ENCODE measurements at places on chromosomes 12 and 14. TPM values are rescaled to one million over a fixed set of nuclear protein-coding genes. Genes with fewer than 3 reads are reported as not detected.

GRCh38 chr12:27285403-27285802 lies 41.3 kb downstream of the STK38L start:
- peak overlapping the region; percentile 55 for H3K4me3 ChIP-seq
- H3K27me3 ChIP-seq = no peaks in the 10 kb centered on the region
- peak overlapping the region; percentile 78 for H3K27ac ChIP-seq
- H3K4me1 ChIP-seq = peaks cover 43% of the 10 kb centered on the region
- DNase-seq = no peak

Gene TTC6
- not detected for total RNA-seq

DNA sequence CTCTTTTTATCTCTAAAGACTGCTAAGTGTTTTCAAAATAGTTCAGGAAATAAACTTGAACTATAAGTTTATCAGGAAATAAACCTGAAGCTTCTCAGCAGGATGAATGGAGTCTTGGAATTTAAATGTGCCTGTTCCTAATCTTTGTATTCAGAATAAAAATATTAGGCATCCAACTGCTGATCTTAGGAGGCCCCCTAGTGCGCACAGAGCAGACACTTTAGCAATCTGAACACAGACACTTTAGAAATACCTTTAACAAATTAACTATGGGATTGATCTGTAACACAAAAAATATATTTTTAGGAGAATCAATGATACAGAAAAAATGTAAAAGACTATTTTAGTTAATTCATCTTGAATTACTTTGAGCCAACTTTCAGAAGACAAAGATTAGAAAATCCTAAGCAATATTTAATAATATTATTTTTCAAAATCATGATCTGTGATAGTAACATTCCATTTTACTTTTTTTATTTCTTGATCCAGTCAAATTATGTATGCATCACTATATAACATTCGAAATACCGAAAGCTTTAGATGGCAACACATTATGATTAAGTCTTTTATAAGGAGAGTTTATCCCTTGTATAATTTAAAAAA lies 80.9 kb downstream of the SLC41A2 start:
- H3K4me3 ChIP-seq = no peak overlapping the region
- no peaks in the 10 kb centered on the region for H3K36me3 ChIP-seq
- H3K27ac ChIP-seq = no peak overlapping the region
- no peaks in the 10 kb centered on the region for H3K27me3 ChIP-seq
- DNase-seq = peak; percentile 39

Gene PDE6H
- not detected for total RNA-seq

GRCh38 chr12:53770281-53770680 lies 18.5 kb upstream of the CISTR start:
- no peaks in the 10 kb centered on the region for H3K36me3 ChIP-seq
- peaks cover 53% of the 10 kb centered on the region for H3K4me1 ChIP-seq
- no peaks in the 10 kb centered on the region for H3K27me3 ChIP-seq
- peak overlapping the region; percentile 33 for H3K4me3 ChIP-seq
- H3K27ac ChIP-seq = peak overlapping the region; percentile 73
- peak; percentile 94 for DNase-seq

GRCh38 chr12:90809940-90810339 lies 145.0 kb downstream of the CCER1 start:
- H3K4me3 ChIP-seq = no peak overlapping the region
- no peaks in the 10 kb centered on the region for H3K4me1 ChIP-seq
- no peak for DNase-seq

GRCh38 chr12:48910196-48910595 lies 15.1 kb downstream of the FKBP11 start:
- no peak overlapping the region for H3K27ac ChIP-seq
- H3K4me3 ChIP-seq = no peak overlapping the region
- no peaks in the 10 kb centered on the region for H3K36me3 ChIP-seq
- no peak for DNase-seq

- H3K27me3 ChIP-seq = no peaks in the 10 kb centered on the region
- no peak overlapping the region for H3K4me3 ChIP-seq
- no peak overlapping the region for H3K27ac ChIP-seq
- H3K4me1 ChIP-seq = peaks cover 25% of the 10 kb centered on the region
- no peak for DNase-seq
These were observed 163.6 kb upstream of the BMP4 start for GRCh38 chr14:54120260-54120659.

GRCh38 chr12:122130150-122130549 lies 43.9 kb downstream of the IL31 start:
- H3K4me1 ChIP-seq = no peaks in the 10 kb centered on the region
- H3K4me3 ChIP-seq = no peak overlapping the region
- no peak overlapping the region for H3K27ac ChIP-seq
- no peaks in the 10 kb centered on the region for H3K27me3 ChIP-seq
- no peak for DNase-seq
- no peaks in the 10 kb centered on the region for H3K36me3 ChIP-seq

Gene CLEC6A
- not detected for total RNA-seq

- DNase-seq = peak; percentile 60
- no peak overlapping the region for H3K27ac ChIP-seq
- no peaks in the 10 kb centered on the region for H3K36me3 ChIP-seq
- no peaks in the 10 kb centered on the region for H3K27me3 ChIP-seq
- H3K4me3 ChIP-seq = no peak overlapping the region
These were observed 31.9 kb upstream of the ZFP36L1 start for GRCh38 chr14:68824517-68825347.

DNA sequence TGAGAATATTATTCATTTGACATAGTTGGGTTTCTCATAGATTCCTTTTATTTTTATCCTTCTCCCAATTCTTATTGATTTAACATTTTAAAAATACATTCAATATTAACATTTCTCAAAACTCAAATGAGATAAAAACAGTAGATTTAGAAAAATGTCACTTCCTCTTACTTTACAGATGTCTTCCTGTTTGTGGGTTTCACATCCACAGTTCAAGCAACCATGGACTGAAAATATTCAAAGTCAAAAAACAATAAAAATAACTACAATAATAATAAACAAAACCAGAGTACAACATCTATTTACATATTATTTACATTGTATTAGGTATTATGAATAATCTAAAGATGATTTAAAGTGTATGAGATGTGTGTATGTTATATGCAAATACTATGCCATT lies 111.3 kb upstream of the SLC16A7 start:
- H3K4me1 ChIP-seq = peaks cover 6% of the 10 kb centered on the region
- peaks cover 1% of the 10 kb centered on the region for H3K27me3 ChIP-seq

DNA sequence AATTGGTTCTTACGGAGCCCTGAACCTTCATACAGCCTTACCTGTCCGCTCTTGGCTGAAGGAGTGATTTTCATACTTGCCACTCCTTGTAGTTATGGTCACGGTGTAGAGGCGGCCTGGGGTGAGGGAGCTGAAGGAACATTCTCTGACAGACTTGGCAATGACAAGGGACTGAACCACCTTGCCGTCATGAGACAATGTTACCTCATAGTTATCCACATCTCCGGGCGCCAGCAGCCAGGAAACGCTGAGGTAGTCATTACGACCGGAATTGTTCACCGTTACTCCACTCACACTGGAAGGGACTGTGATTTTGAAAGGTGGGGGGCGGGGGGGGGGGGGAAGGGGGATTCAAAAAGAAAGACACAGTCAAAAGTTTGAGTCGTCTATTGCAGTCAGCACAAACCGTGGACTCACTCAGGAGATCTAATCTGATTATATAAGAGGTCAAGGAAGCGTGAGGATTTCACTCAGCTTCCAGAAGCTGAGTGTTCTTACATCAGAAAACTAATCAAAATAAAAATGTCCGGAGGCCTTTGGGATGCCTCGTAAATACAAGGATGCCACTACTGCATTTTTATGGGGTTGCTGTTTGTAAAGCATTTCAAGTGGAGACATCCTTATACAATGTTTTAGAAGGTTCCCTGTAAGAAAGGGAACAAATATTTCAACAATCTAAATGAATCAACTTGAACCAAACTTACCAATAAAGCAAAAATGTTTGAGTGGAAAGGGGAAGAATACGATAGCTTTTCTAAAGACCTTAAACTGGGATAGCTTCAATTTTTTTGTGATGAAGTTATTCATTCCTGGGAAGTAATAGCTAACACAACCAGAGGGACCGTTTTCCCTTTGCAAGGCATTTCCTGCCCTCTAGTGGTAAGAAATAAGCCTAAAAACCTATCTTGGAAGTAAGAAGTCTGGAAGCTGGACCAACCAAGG lies 60.6 kb downstream of the PTPRB start:
- H3K27me3 ChIP-seq = no peaks in the 10 kb centered on the region
- H3K4me1 ChIP-seq = peaks cover 25% of the 10 kb centered on the region
- peak; percentile 93 for DNase-seq
- H3K27ac ChIP-seq = peak overlapping the region; percentile 41
- 0 out of 2 replicates have a peak overlapping the region, but pooled peaks have one; percentile 3 for H3K4me3 ChIP-seq

DNA sequence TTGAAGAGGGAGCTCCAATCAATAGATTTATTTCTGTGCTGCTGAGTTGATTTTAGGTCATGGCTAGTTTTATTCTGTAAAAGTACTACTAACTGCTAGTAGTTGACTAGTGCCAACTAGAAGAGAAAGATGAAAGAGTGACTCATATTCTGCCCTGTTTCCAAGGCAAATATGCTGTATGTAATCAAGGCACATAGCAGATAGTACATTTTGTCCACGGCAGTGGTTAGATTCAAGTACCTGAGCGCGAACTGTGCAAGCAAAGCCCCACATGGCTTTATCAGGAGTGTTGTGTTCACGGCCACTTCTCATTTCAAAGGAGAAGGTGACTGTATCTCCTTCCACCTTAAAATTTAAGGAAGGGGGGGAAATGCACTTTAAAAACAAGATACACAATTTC lies 126.8 kb downstream of the TRAFD1 start:
- DNase-seq = no peak
- H3K27ac ChIP-seq = no peak overlapping the region
- H3K4me3 ChIP-seq = no peak overlapping the region
- no peaks in the 10 kb centered on the region for H3K27me3 ChIP-seq
- H3K4me1 ChIP-seq = no peaks in the 10 kb centered on the region
